ENCODE measurements at places on chromosomes 2 and 18.

GRCh38 chr2:221786297-221786926 lies 214.3 kb upstream of the EPHA4 start:
- DNase-seq = no peak

DNA sequence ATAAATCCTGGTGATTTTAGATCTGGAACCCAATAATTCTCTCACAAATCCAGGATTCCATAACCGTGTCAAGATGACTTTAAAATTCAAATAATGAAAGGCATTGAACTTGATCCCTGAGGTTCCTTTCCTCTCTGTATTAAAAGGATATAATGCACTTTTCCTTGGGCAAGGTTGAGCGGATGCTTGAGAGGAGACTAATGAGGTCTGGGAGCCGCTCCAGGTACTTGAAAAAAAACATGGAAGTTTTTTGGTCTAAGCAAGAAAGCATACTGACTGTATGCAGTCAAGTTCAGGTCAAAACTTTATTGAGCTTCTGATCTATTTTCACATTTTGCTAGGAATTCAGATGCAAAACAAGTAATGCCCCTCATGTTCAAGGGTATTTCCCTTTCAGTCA lies 318.5 kb downstream of the RAD51AP2 start:
- DNase-seq = no peak

- no peak for DNase-seq
Measured at GRCh38 chr2:45627911-45628310, 16.8 kb upstream of the SRBD1 start.

DNA sequence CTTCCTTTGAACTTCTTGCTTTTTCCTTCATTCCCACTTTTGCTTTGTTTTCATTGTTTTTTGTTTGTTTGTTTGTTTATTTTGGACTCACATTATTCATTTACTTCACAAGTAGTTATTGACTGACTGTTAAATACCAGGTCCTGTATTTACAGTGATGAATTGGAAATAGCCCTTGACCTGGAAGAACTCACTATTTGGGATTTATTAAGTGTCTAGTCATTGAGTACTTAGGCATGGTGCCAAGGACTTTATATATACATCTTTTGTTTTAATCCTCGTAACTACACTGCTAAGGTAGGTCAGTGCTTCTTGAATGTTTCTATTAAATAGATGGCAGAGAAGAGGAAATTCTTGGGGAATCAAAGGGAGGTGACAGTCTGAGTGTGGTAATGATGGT lies 11.1 kb downstream of the SPOPL start:
- DNase-seq = no peak

DNA sequence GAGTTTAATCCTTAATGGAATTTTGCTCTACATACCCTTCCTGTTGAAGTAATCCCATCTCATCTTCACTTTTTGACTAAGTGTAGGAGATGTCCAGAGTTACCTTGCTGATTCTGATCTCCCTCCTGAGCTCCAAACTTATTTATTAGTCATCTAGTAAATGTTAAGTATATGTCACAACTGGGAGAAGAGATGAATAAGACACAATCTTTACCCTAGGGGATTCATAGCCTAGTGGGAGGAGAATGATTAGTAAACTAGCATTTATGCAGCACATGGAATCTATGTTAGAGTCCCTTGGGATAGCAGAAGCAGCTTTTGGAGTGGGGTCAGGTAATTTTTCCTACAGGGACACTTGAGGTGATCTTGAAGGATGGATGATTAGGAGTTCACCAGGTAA lies 20.7 kb downstream of the ACVR2A start:
- no peak for DNase-seq

DNA sequence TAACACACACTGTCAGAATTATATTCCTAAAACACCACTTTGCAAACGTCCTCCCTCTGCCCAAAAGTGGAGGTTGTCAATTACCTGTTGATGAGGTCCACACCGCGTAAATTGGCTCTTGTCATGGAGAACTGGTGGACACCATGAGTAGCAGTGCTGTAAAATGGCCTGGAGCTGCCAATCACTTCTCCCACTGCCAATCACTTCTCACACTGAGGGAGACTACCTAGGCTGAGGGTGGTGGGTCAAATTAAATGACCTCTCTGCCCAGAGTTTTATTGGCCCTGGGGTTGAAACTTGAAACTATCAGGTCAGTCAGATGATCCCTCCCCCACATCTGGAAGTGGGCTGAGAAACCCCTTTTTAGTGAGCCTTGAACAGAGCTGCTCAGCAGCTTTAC lies 89.6 kb downstream of the SOWAHC start:
- DNase-seq = no peak
